Activated T-helper 2 cell treated with anti-CD3 and anti-CD28 coated beads, Interferon-gamma antibody, Interleukin-2, Interleukin-4, amounts not matched to agents 10 μg/mL and 5 μg/mL and 100 μg/mL, durations not matched to agents 14 hours and 24 hours and 36 hours (primary cell): ENCODE measurements at places on chromosomes 1 and 21. TPM values are rescaled to one million over a fixed set of nuclear protein-coding genes. Genes with fewer than 3 reads are reported as not detected.
A peak's percentile ranks its signal among the peaks of the same experiment; 100 is the strongest.

GRCh38 chr1:29655945-29656850 lies 419.9 kb downstream of the PTPRU start:
- no peak for DNase-seq
- no peaks in the 10 kb centered on the region for H3K4me1 ChIP-seq
- no peak overlapping the region for H3K4me3 ChIP-seq
- H3K36me3 ChIP-seq = no peaks in the 10 kb centered on the region
- H3K27me3 ChIP-seq = peaks cover 4% of the 10 kb centered on the region

LGR6 gene
- not detected in 2 replicates for total RNA-seq

DNA sequence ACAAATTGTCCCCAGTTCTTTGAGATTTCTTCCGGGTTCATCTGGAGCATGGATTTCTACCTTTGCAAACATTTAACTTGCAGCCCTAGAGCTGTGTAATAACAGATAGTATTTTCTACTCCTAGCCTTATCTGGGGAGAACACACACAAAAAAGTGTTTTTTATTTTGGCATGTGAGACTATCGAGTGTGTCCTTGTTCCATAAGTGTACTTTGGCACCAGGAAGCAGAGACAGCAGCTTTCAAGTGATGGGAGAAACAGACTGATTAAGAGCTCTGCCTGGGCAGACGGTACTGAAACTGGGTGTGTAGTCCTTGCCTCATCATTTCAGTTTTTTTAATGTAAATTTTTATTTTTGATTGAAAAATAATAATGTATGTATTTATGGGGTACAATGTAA lies 297.4 kb downstream of the ST6GALNAC3 start:
- no peak overlapping the region for H3K4me3 ChIP-seq
- peaks cover 2% of the 10 kb centered on the region for H3K27me3 ChIP-seq
- H3K27ac ChIP-seq = no peak overlapping the region
- H3K36me3 ChIP-seq = no peaks in the 10 kb centered on the region

GRCh38 chr1:221203224-221204054 lies 324.2 kb downstream of the HLX start:
- peak; percentile 46 for DNase-seq
- peaks cover 16% of the 10 kb centered on the region for H3K4me1 ChIP-seq
- H3K27me3 ChIP-seq = no peaks in the 10 kb centered on the region
- no peak overlapping the region for H3K27ac ChIP-seq
- H3K4me3 ChIP-seq = no peak overlapping the region

GRCh38 chr1:212607206-212607912 lies 1.2 kb upstream of the ATF3 start:
- H3K27ac ChIP-seq = peak overlapping the region; percentile 59
- H3K27me3 ChIP-seq = peaks cover 48% of the 10 kb centered on the region
- H3K4me3 ChIP-seq = peak overlapping the region; percentile 88
- H3K4me1 ChIP-seq = peaks cover 44% of the 10 kb centered on the region
- peak; percentile 26 for DNase-seq

MPC2 gene
- 45.6 and 48.7 TPM in 2 replicates for total RNA-seq

GRCh38 chr1:109388208-109388711 lies 9.5 kb downstream of the SORT1 start:
- no peaks in the 10 kb centered on the region for H3K36me3 ChIP-seq
- H3K4me3 ChIP-seq = no peak overlapping the region
- no peak overlapping the region for H3K27ac ChIP-seq

AVPR1B gene
- total RNA-seq = not detected in 2 replicates

DNA sequence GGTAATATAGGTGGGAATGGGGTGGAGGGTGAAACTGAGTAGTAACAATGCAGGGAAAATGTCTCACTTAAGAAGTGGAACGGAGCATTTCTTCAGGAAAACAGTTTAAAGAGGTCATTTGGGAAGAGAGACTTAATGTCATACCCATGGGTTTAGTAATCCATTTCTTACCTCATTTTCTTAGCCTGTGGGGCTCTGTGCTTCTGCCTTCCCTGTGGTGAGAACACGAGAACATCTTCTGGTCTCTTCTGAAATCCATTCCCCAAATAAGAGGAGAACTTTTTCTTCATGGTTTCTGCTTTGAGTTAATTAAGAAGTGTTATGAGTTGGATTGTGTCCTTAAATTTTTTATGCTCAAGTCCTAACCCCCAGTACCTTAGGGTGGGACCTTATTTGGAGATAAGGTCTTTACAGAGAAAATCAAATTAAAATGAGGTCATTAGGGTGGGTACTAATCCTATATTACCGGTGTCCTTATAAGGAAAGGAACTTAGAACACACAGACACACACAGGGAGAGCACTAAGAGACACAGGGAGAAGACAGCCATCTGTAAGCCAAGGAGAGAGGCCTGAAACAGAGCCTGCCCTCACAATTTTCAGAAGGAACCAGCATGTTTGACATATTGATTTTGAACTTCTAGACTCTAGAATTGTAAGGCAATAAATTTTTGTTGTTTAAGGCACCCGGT lies 5.4 kb downstream of the CCDC190 start:
- H3K27me3 ChIP-seq = peaks cover 19% of the 10 kb centered on the region
- no peak overlapping the region for H3K27ac ChIP-seq
- no peak overlapping the region for H3K4me3 ChIP-seq
- DNase-seq = no peak
- H3K36me3 ChIP-seq = no peaks in the 10 kb centered on the region

- peaks cover 28% of the 10 kb centered on the region for H3K4me1 ChIP-seq
- peaks cover 2% of the 10 kb centered on the region for H3K27me3 ChIP-seq
- H3K36me3 ChIP-seq = peaks cover under 1% of the 10 kb centered on the region
- no peak overlapping the region for H3K4me3 ChIP-seq
- H3K27ac ChIP-seq = no peak overlapping the region
- DNase-seq = no peak
Observed at GRCh38 chr1:12622506-12622905, 4.5 kb upstream of the DHRS3 start.

ERICH3 gene
- total RNA-seq = not detected in 2 replicates

- H3K4me3 ChIP-seq = peak overlapping the region; percentile 89
- no peak for DNase-seq
- peaks cover 24% of the 10 kb centered on the region for H3K4me1 ChIP-seq
- no peaks in the 10 kb centered on the region for H3K36me3 ChIP-seq
Observed at GRCh38 chr21:42495765-42496119, 282 bp downstream of the RSPH1 start.

- H3K27me3 ChIP-seq = no peaks in the 10 kb centered on the region
- H3K4me1 ChIP-seq = no peaks in the 10 kb centered on the region
- DNase-seq = no peak
- no peak overlapping the region for H3K4me3 ChIP-seq
- no peak overlapping the region for H3K27ac ChIP-seq
- no peaks in the 10 kb centered on the region for H3K36me3 ChIP-seq
Observed at GRCh38 chr1:66041654-66042053, 249.0 kb downstream of the PDE4B start.

GRCh38 chr1:96969656-96970163 lies 248.1 kb downstream of the PTBP2 start:
- peaks cover 4% of the 10 kb centered on the region for H3K27me3 ChIP-seq
- no peak overlapping the region for H3K27ac ChIP-seq
- H3K4me3 ChIP-seq = no peak overlapping the region

GRCh38 chr1:58233729-58234128 lies 312.8 kb downstream of the OMA1 start:
- no peaks in the 10 kb centered on the region for H3K36me3 ChIP-seq
- no peak for DNase-seq
- H3K4me3 ChIP-seq = no peak overlapping the region

KIF26B gene
- total RNA-seq = 0.28 and 0.37 TPM in 2 replicates

DNA sequence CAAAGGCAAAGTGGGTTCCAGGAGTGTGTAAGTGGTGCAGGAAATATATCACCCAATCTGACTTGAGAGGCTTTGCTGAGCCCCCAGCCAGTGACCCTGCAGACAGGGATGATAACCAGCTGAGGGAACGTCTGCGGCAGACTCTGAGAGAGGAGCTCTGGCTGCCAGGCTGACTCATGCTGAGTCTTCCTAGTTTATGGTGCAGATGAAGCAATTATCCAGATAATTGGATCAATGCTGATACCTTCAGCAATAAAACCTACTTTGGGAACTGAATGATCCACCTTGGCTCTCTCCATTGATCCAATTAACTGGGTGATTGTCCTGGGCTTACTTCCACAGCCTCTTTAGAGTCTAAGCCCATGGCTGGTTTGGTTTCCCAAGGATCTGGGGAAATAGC lies 7.3 kb downstream of the C8B start:
- H3K4me1 ChIP-seq = no peaks in the 10 kb centered on the region
- DNase-seq = no peak
- no peak overlapping the region for H3K4me3 ChIP-seq
- H3K27me3 ChIP-seq = no peaks in the 10 kb centered on the region
- H3K36me3 ChIP-seq = no peaks in the 10 kb centered on the region

- H3K4me1 ChIP-seq = no peaks in the 10 kb centered on the region
- H3K27ac ChIP-seq = no peak overlapping the region
- DNase-seq = no peak
- H3K36me3 ChIP-seq = no peaks in the 10 kb centered on the region
- H3K4me3 ChIP-seq = no peak overlapping the region
- H3K27me3 ChIP-seq = no peaks in the 10 kb centered on the region
Observed at GRCh38 chr1:247746391-247746935, 1.5 kb downstream of the OR14A2 start.

CR2 gene
- not detected in 2 replicates for total RNA-seq

OXCT2 gene
- 5.5 and 5.6 TPM in 2 replicates for total RNA-seq

- no peak for DNase-seq
- H3K36me3 ChIP-seq = peaks cover 8% of the 10 kb centered on the region
- H3K27me3 ChIP-seq = peaks cover 20% of the 10 kb centered on the region
- no peak within 1 kb of the TSS for H3K4me3 ChIP-seq
- H3K27ac ChIP-seq = no peak within 1 kb of the TSS
- peaks cover 7% of the 10 kb centered on the region for H3K4me1 ChIP-seq
Observed at GRCh38 chr21:30813174-30813573, at the start of gene KRTAP8-1. Gene KRTAP8-1 (minus strand): TSS chr21:30813274. CDS start chr21:30813220, 54 bp downstream.

GRCh38 chr1:18580047-18580446 lies 50.6 kb upstream of the PAX7 start:
- no peaks in the 10 kb centered on the region for H3K27me3 ChIP-seq
- no peak for DNase-seq
- H3K36me3 ChIP-seq = no peaks in the 10 kb centered on the region
- H3K4me3 ChIP-seq = no peak overlapping the region
- H3K27ac ChIP-seq = no peak overlapping the region

- H3K36me3 ChIP-seq = no peaks in the 10 kb centered on the region
- H3K27me3 ChIP-seq = no peaks in the 10 kb centered on the region
- DNase-seq = no peak
- H3K4me1 ChIP-seq = peaks cover 2% of the 10 kb centered on the region
- no peak overlapping the region for H3K4me3 ChIP-seq
Observed at GRCh38 chr1:115469703-115470476, 131.8 kb upstream of the NGF start.

DNA sequence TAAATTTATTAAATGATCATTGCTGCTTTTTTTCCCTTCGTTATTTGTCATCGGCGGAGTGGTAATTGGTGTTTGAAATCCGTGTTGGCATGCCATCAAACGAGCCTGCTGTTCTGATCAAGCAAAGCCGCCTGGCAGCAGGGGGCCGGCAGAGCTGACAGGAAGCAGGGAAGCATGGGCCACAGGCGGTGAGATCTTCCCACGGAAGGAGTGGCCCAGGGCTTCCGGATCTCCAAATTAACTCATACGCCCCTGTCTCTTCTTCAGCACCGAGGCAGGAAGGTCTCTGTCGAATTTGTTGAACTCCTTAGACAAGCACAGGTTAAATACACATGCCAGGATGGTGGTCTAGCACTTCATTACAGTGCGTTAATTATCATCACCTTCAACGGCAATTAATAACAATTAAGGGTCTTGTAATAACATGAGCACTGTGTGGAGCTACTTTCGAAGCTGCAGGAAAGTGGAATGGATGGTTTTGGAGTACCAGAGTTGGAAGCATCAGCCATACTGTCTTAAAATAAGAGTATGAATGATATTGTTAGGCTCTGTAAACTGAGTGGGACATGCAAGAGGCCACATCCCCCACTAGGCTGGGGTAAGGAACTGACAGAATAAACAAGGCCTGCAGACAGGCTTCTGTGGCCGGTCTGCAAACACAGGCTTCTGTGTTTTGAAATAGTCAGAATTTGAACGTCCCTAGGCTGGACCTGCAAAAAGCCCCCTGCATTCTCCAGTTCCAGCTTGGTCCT lies 199.4 kb upstream of the DAB1 start:
- no peak overlapping the region for H3K4me3 ChIP-seq
- H3K27me3 ChIP-seq = no peaks in the 10 kb centered on the region
- no peaks in the 10 kb centered on the region for H3K36me3 ChIP-seq
- no peak overlapping the region for H3K27ac ChIP-seq
- DNase-seq = no peak
- H3K4me1 ChIP-seq = no peaks in the 10 kb centered on the region

LAX1 gene
- 14.2 and 14.9 TPM in 2 replicates for total RNA-seq

PLEKHN1 gene
- total RNA-seq = 3.7 and 4.0 TPM in 2 replicates

FCGR3A gene
- not detected in 2 replicates for total RNA-seq

GRCh38 chr1:47754221-47754620 lies 243.0 kb downstream of the TRABD2B start:
- no peaks in the 10 kb centered on the region for H3K36me3 ChIP-seq
- no peaks in the 10 kb centered on the region for H3K27me3 ChIP-seq
- H3K27ac ChIP-seq = no peak overlapping the region

GRCh38 chr1:198577444-198577843 lies 37.0 kb upstream of the ATP6V1G3 start:
- no peak overlapping the region for H3K4me3 ChIP-seq
- H3K27ac ChIP-seq = no peak overlapping the region
- H3K36me3 ChIP-seq = peaks cover 8% of the 10 kb centered on the region
- H3K4me1 ChIP-seq = peaks cover 8% of the 10 kb centered on the region

NIPAL3 gene
- 24.6 and 28.6 TPM in 2 replicates for total RNA-seq
